ENCODE measurements at places on chromosomes 4 and X.

DNA sequence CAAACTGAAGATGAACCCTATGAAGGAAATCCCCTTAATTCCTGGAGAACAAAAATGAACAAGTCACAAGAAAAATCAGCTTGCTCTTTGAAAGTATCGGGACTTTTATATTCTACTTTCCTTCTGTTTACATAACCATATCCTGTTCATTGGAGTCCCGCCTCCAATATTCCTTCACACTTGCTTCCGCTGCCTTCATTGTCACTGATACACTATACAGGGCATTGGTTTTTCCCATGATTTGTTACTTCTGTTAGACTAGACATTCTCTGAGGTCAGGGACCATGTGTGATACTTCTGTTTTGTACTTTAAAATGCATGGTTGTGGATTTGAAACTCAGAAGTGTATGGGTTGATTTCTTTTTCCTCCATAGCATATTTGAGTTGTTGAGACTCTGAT lies 18.8 kb downstream of the MCUB start:
- no peak for DNase-seq

DNA sequence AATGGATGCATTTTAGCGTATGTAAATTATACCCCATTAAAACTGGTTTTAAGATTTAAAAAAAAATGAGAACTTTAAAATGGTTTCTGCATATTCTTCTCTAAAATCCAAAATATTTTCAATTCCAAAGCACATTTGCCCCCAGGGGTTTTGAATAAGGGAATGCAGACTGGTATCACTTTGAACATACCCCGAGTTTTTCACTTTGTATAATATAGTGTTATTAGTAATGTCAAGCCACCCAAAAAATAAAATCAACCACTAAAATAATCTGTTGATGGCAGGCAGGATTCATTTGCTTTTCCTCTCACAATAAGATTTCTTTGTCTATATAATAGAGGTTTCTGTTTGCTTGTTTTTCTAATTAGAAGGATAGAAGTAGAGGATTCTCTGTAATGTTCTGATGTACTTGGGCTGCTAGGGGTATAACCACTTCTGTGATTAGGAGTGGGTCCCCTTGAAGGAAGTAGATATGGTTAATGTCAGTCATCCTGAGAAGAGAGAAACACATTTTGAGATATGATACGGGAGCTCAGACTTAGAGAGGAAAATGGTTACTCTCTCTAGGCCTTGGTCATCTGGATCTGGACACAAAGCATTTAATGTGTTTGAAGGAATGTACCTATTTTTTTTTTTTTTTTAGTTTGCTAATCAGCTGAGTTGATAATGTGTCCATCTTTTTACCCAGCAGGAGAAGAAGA lies 9.3 kb upstream of the LIN54 start:
- DNase-seq: no peak

DNA sequence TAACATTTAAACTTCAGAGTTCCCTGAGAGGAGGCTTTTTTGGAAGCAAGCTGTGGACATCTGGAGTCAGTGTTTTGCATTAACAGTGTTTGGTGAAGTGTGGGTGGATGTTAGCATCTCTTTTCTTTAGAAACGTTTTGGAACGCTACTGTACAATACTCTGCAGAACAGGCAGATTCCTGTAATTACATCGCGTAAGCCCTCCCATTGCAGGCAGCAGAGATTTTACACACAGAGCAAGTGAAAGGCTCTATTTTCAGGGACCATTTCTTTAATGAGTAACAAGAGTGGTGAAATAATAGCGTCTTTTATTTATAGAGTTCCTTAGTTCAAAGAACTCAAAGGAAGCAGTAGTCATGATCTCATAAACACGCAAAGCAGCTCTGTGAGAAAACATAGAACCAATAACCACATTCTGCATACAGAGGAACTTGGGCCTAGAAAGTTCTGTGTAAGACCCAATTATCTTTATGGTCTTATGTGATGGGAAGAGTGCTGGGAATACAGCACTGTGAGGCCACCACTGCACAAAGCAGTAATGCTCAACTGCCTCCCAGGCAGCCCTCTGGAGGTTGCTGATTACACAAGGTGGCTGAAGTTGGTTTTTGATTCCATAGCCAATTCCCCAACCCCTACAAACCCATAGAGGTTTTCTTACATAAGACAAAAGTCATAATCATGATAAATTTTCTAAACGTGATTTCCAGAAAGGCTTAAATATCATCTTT lies 298.7 kb upstream of the EPHA5 start:
- no peak for DNase-seq

DNA sequence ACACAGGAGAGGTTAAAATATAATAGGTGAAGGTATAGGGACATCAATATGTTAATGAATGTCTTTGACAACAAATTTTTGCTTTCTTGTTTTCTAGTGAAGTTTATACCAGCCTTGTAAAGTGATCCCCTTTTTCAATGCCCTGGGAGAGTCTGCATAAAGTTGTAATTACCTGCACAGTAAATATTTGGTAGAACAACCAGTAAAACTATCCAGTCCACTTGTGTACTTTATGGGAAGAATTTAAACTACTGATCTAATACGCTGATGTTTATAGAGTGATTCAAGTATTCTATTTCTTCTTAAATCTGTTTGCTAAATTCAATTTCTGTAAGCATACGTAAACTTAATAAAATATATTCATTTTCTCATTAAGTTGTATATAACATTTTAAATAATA lies 103.3 kb downstream of the GPM6A start:
- DNase-seq: no peak

DNA sequence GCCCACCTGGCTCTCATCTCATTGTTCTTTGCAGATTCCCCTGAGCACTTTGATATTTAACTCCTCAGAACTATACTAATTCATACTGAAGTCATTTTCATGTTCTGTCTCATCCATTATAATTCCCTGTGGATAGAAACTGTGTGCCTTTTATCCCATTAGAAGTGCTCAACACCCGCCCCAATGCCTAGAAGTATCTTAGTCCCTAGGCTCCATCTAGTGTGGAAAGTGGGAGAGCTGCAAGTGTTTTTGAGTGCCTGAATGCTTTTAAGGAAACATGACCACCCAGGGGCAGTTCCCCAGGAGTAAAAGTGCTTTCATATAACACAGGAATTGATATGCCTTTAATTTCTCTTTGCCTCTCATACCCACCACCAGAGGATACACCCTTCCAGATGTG lies 117.0 kb downstream of the CHRDL1 start:
- no peak for DNase-seq

DNA sequence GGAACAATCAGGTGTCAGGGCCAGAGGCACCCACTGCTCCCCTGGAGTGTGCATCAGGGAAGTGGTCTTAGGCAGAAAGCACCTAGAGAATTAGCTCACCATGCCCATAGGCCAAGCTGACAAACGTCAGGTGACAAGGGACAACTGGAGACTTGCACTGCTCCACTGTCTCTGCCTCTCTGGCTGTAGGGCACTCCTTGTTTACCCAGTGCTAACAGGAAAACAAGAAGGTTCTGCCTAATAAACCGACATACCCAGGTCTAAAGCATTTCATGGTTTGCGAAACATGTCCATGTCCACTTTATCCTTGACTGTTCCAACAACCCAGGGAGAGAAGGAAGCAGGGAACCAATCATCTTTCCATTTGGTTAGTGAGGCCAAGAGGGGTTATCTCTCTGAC lies 92.5 kb upstream of the MAMLD1 start:
- DNase-seq: no peak

DNA sequence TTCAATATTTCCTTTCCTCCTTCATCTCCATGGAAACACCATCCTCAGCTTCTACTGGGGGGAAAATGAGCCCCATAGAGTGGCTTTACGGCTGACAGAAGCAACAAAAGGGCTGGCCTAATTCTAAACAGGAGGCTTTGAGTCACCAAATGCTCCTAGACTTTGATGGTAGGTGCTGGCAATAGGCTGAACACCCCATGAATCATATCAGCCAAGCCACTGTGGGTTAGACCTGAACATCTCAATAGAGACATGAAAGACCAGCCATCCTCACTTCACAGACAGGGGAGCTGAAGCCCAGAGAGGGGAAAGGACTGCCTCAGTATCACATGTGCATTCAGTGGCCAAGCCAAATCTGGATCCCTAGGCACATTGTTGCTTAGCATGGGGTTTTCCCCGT lies 107.6 kb downstream of the AMER1 start:
- no peak for DNase-seq

- no peak for DNase-seq
Observed at GRCh38 chr4:2943364-2944090, 19.7 kb downstream of the NOP14 start.

DNA sequence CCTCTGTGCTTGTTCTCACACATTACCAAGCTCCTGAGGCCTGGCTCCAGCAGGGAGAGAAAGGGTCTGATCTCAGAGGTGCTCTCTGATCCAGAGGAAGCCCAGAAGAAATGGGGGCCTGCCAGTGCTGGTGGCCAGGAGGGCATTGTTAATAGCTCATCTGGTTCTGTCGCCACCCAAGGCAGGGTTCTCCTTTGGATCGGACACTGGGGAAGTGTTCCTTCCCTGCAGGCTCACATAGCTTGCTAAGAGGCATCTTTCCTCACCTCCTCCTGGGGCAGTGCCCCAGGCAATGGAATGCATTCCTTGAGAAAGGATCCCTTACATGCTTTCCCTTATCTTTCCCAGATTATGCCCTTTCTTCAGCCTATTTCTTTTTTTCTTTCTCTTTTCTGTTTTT lies 53.8 kb downstream of the RBM47 start:
- DNase-seq: no peak

DNA sequence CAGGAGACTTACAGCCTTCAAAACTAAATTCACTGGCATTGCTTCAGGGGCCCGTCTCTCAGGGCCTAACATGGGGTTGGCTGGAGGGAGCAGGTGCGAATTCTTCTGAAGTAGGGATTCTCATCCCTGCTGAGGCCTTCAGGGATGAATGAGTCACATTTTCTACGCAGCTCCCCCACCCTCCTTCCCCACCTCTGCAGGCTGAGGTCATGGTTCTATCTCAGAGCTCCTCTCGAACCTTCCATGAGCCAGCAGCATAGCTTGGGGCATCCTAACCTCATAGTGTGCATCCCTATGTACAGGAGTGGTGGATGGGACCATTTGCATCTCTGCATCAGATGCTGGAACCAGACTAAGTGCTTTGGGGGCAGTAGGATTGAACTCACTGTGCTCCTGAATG lies 309.2 kb downstream of the EVC2 start:
- no peak for DNase-seq

GRCh38 chr4:147533331-147533730 lies 52.4 kb downstream of the EDNRA start:
- DNase-seq: no peak
